ENCODE measurements at places on chromosomes 5 and 9. TPM values are rescaled to one million over a fixed set of nuclear protein-coding genes. Genes with fewer than 3 reads are reported as not detected.

DNA sequence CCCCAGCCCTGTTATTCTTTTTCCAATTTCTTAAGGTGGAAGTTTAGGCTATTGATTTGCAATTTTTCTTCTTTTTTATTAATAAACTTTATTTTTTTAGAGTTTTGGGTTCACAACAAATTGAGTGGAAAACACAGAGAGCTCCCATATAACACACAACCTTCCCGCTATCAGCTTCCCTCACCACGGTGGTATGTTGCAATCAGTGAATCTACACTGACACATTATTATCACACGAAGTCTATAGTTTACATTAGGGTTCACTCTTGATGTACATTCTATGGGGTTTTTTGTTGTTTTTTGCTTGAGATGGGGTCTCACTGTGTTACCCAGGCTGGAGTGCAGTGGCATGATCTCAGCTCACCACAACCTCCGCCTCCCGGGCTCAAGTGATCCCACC, 4.8 kb upstream of the NFX1 start:
- DNase-seq = no peak
- no peaks in the 10 kb centered on the region for H3K27me3 ChIP-seq
- H3K4me3 ChIP-seq = no peak overlapping the region
- H3K36me3 ChIP-seq = peaks cover under 1% of the 10 kb centered on the region
- H3K27ac ChIP-seq = no peak overlapping the region

GRCh38 chr5:33558489-33558888, 117.7 kb downstream of the TARS1 start:
- no peak for DNase-seq
- H3K27ac ChIP-seq = no peak overlapping the region
- H3K36me3 ChIP-seq = no peaks in the 10 kb centered on the region
- no peaks in the 10 kb centered on the region for H3K4me1 ChIP-seq

TNFSF8 gene
- total RNA-seq = 21.7 TPM

ENHO gene
- total RNA-seq = not detected

CDKN2B gene
- not detected for total RNA-seq

NACC2 gene
- total RNA-seq = 6.0 TPM

ZNF608 gene
- total RNA-seq = not detected
